NB4 (cell line): ENCODE measurements at places on chromosomes 3 and 15.
A peak's percentile ranks its signal among the peaks of the same experiment; 100 is the strongest.

GRCh38 chr3:108378153-108378951 lies 82.0 kb downstream of the HHLA2 start:
- DNase-seq: no peak

- peak; percentile 48 for DNase-seq
These were observed 641 bp downstream of the ACVR2B start for GRCh38 chr3:38454178-38454883.

GRCh38 chr3:62238003-62238402 lies 135.3 kb downstream of the FEZF2 start:
- DNase-seq: no peak

GRCh38 chr3:102174312-102174712 lies 260.5 kb upstream of the ZPLD1 start:
- no peak for DNase-seq

GRCh38 chr3:15159501-15160136 lies 46.4 kb upstream of the CAPN7 start:
- peak; percentile 4 for DNase-seq

DNA sequence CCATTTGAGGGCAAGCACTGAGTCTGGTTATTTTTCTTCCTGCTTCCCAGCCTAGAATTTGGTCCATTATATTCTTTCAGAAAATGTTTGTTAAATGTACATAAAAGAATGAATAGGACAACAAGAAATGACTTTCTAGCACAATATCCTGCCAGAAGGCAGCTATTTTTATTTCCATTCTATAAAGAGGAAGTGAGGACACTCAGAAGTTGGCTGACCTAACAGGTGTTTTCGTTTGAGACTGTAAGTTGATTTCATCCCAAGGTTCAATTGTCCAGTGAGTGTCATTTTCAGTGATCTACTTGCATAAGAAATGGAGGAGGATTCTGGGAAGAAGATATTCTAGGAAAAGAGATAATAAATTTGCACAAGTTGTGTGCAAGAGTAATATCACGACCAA lies 191.9 kb upstream of the POU1F1 start:
- no peak for DNase-seq

DNA sequence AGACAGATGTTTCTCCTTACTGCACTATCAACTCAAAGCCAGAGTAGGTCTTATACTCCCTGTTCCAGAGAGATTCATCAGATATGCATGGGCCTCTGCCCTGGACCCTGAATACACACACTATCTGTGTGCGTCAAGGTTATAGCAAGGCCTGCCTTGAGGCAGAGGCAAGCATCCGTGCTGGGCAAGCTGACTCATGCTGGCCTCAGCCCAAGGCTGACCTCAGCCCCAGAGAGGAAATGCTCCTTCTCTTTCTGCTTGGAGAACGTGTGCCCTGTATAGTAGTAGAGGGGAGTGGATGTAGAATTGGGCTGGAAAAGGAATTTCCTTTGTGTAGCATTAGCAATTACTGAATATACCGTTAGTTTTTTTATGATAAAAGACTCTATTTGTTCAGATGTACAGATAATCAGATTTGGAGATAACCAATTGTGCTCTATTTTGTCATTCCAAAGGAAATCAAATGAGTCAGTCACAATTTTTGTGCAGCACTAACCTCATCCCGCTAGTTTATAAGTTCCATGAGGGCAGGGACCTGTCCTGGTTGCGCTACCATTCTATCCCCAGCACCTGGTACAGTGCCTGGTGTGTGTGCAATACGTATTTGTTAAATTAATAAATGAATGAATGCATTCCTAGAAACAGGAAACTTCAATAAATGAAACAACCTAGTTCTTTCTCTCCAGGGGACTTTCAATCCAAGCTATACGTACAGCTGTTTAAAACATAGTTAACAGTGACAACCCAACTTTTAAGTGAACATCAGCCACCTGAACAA lies 13.3 kb upstream of the PAQR9 start:
- DNase-seq: peak; percentile 76

GRCh38 chr3:114192136-114192535 lies 13.3 kb upstream of the DRD3 start:
- no peak for DNase-seq

DNA sequence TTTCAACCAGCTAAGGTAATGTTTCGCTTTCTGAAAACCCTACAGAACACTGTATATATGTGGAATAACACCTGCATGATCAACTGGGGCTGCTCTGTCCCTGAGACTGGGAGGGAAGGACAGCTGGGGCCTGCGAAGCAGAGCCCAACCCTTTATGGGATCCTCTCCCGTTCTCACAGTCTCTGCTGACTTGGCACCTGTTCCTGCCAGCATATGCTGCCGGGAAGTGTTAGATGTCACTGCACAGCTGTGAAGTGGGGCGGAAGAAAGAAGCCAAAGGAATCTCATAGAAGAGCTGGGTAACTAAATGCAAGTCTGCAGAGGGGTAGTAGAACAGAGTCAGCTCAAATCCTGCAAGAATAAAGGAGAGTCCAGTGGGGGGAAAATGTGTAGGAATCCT lies 29.6 kb downstream of the LRRC3B start:
- DNase-seq: no peak

- no peak for DNase-seq
These were observed 1.5 kb downstream of the BRK1 start for GRCh38 chr3:10116928-10117327.

DNA sequence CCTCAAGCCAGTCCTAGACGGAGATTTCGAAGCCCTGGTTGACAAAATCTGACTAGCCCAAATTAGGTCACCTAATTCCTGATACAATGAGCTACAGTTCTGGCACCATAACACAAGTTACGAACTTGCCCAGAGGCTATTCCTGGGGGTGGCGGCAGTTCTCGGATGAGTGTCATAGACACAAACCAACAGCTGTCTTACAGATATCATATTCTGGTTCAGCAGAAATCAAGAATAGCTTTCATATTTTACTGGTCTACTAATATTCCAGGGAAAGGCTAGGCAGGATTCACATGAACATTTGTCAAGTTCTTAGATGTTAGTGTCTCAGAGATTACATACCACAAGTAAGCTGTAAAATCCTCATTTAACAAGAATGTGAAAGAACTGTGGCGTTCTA lies 8.8 kb downstream of the ANAPC13 start:
- DNase-seq: no peak

DNA sequence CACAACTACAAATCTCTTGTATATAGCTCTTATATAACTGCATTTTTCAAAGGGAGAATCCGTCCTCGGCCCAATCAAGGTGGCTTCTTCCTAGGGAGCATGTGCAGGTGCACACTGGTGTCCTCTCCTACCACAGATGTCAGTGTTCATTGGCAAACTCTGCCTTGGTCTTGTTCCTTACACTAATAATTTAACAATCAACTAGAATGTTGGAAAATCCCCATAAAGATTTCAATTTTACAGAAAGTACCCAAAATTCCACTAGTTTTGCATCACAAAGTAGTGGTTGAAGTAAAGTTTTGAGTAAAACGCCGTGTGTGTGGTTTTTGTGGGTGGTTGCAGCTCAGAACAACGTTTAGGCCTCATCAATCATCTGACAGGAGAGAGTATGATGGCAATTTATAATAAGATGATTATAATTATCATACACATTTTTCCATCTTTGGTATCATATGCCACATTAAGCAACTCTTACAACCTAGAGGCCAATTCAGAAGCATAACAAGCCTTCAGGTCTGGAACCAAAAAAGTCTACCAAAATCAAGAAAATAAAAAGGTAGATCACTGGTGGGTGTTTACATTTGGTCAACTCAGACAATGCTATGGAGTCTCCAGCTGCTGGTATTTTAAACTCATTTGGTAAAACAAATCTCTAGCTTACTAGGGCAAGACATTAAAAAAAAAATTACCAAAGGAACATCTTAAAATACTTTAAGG lies 128.9 kb upstream of the BHLHE40 start:
- DNase-seq: no peak

DNA sequence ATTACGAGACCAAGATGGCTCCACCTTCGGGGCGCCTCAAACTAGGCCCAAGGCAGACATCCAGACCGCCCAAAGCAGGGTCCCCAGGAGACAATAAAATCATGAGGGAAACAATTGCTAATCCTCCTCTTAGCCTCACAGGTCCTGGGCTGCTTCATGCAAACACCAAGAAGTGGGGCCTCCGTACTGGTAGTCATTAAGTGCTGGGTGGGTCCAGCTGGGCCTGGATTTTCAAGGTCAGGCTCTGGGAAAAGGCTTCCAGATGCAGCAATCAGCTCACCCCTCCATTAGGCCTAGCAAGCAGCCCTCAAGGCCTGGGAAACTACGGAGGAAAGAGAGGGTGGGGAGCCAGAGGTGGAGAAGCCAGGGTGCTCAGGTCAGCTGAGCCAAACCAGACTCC lies 634 bp downstream of the FBXL22 start:
- DNase-seq: no peak

DNA sequence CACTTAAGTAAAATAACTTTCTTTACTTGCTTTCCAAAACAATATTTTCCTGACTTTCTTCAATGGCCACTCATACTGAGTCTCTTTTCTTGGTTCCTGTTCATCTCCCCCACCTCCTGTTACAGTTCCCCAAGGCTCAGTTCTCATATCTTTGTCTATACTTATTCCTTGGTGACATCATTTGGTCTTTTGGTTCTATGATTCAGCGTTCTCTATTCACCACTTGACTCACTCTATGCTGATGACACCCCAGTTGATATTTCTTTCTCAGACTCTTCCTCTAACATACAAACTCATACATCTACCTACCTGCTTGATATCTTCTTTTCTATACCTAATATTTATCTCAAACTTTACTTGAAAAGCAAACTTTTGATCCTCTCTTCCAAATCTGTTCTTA lies 85.0 kb upstream of the P3H2 start:
- peak; percentile 11 for DNase-seq

DNA sequence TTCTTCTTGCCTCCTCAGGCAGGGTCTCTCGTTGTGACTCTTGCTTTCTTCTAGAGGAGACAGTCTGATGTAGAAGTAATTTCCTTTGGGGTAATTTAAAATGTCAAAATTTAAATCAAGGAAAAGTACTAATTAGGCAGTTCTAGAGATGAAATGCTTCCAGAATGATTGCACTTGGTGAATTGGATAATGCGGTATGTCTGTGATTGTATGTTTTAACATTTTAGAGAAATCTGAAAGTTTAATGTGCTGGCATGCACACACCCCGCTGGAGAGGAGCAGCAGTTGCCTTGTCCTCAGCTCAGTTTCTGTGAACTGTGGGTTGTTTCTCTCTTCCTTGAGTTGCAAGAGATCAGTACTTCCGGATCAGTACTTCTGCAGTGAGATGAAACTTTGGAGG lies 322.9 kb upstream of the CTDSPL start:
- no peak for DNase-seq

- no peak for DNase-seq
These were observed 426.4 kb upstream of the RGMA start for GRCh38 chr15:93515256-93516051.

DNA sequence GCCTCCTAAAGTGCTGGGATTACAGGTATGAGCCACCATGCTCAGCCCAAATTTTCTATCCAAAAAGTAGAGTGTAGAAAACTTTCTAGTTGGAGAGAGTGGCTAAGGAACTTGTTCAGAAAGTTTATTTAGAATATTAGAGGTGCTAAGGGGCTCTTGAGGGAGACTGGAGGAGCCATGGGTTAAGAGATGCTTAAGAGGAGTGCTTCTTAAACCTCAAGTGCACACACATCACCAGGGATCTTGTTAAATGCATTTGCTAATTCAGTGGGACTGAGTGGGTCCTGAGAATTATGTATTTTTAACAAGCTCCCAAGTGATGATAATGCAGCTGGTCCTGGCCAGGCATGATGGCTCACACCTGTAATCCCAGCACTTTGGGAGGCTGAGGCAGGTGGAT lies 29.7 kb upstream of the SLMAP start:
- DNase-seq: no peak

- DNase-seq: no peak
These were observed 102.3 kb upstream of the PFN2 start for GRCh38 chr3:150073031-150073430.

DNA sequence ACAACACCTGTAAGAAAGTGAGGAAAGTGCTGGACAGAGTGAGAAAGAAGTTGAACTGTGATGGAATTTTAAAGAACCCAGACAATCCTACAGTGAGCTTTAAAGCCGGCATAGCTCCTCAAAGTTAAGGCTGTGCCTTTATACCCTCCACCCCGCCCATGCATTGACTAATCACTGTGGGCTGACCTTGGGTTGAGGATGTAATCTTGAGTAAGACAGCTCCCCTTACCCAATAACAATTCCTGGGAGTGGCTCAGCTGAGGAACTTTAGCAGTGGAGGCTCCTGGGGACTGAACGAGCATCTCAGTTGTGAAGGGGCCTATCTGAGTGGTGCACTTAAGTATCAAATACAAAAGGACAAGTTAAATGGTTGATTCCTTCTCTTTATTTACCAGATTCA lies 35.7 kb upstream of the ZNF770 start:
- peak; percentile 76 for DNase-seq

- DNase-seq: no peak
These were observed 53.7 kb upstream of the XCR1 start for GRCh38 chr3:46080969-46081345.

GRCh38 chr15:67033571-67034044 lies 31.8 kb upstream of the SMAD3 start:
- peak; percentile 58 for DNase-seq

DNA sequence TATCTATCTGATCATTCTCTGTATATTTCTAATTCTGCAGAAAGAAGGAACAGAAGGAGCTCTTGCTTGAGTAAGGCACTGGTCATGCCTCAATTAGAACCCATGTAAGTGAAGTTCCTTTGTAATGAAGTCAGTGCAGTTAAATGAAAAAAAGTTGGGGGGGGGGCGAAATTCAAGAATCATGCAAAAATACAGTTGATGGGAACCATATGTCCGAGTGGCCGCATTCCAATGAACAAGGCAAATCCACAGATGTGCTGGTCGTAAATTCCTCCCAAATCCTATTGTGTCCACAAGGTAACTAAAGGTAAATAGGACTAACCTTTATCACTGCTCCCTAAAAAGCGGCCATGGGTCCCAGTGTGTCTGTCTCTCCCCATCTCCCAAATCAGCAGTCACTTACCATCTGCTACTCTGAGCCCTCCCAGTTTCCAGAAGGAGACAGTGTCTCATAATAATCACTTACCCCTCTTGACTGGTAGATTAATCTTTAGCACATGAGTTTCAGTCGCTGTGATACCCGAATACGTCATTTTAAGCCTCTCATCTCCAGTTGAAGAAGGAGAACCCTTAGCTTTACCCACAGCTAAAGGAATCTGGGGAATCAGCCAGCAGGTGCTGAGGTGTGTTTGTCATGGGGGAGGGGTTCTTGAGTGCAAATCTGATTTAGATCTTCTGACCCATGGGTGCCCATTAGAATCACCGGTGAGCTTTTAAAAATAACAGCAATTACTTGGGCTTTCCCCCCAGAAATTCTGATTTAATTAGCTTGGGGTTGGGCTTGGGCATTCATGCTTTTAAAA lies 56.3 kb upstream of the EPHB3 start:
- DNase-seq: no peak

- DNase-seq: no peak
These were observed 23.3 kb downstream of the TLE3 start for GRCh38 chr15:70074380-70074779.

DNA sequence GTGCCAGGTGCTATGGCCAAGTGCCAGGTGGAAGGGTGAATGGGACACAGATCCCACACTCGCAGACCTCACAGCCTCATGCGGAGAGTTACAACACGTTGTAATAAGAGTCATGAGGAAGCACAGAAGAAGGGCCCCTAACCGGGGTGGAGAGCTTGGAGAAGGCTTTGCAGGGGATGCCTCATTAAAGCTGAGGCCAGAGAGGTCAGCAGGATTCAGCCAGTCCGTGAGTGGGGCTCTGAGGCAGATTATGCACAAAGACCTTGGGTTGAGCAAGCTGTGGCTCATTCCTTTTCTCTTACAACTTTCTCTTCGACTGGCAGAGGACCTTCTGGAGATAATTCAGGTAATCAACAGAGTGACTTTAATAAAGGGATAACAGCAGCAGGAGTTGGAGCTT lies 65.3 kb upstream of the SNRK start:
- DNase-seq: no peak
